ENCODE measurements at places on chromosomes 5 and 9. TPM values are rescaled to one million over a fixed set of nuclear protein-coding genes. Genes with fewer than 3 reads are reported as not detected.

- peak; percentile 38 for DNase-seq
These were observed 49.8 kb downstream of the ROR2 start for GRCh38 chr9:91900055-91900796.

DNA sequence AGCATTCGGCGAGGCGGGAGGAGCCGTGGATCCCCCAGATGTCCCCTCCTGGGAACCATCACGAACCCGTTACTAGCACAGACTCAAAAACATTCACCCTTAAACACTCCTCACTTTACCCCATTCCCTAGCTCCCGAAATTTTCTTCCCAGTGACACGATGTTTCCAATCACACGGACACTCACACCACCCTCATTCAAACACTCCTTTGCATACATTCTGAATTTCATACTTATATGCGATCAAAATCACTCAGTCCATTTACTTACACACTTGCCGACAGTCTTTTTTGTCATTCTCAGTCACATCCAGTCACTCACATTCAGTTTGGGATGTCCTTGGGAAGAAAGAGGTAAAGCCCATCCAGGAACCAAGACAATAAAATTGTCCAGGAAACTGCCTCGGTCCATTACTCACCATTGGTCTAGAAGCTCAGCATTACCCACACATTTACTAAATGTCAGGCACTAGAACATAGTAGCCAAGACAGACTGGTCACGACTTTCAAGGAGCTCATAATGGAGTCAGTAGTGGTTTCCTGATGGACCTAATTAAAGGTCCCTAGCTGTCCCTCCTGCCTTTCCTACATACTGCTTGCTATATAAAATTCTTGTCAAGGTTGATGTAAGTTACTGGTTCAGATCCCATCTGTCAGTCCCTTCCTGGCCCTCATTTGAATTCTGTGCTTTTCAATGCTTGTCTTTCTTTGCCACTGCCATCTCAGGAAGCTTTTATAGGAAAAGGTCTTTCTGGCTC lies 574 bp downstream of the SLC35A4 start:
- no peak for DNase-seq

- DNase-seq: peak; percentile 38
These were observed 249.4 kb downstream of the FAM170A start for GRCh38 chr5:119878712-119879111.

- DNase-seq: peak; percentile 57
These were observed 780 bp downstream of the RNU6ATAC start for GRCh38 chr9:134163371-134164196.

- no peak for DNase-seq
These were observed 461.0 kb downstream of the GADD45G start for GRCh38 chr9:90065851-90066250.

DNA sequence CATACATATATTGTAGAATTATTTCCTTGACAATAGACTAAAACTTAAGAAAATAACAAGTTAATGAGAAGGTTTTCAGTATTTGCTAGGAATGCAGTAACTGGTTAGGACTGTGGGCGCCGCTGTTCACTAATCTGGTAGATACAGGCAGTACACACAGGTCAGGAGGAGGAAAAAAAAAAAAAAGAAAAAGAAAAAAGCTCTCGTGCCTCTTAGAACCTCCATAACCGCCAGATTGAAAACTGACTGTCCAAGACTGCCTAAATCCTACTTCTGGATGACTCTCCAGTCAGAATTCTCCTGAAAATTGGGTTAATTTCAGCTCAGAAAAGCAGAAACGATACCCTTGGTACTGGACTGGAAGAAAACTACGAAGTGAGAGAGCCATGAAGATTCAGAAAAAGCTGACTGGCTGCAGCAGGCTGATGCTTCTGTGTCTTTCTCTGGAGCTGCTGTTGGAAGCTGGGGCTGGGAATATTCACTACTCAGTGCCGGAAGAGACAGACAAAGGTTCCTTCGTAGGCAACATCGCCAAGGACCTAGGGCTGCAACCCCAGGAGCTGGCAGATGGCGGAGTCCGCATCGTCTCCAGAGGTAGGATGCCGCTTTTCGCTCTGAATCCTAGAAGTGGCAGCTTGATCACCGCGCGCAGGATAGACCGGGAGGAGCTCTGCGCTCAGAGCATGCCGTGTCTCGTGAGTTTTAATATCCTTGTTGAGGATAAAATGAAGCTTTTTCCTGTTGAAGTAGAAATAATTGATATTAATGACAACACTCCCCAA lies at the start of gene PCDHGA1:
TSS of gene PCDHGA1 (plus strand) at position 216 of the 782 bp plus-strand sequence.
- DNase-seq: peak; percentile 13

The ATG12 gene
- total RNA-seq: 50.4 TPM

The PTGDS gene
- total RNA-seq: not detected

The SHB gene
- 1.1 TPM for total RNA-seq

The SLCO6A1 gene
- total RNA-seq: 0.51 TPM

The PRRC1 gene
- total RNA-seq: 58.9 TPM

The MYOZ3 gene
- total RNA-seq: 0.43 TPM

The CEL gene
- 2.2 TPM for total RNA-seq

The PHYHD1 gene
- 19.0 TPM for total RNA-seq

The SEMA6A gene
- total RNA-seq: 75.3 TPM

Measured in neural progenitor cell (in vitro differentiated cells).